ENCODE measurements at places on chromosomes 7 and 10.

- DNase-seq, result peak; percentile 97
These were observed at the start of gene TFAM for GRCh38 chr10:58384999-58385783. Gene TFAM, plus strand, starts transcription at chr10:58385410. Its CDS starts 138 bp downstream, at chr10:58385548.

DNA sequence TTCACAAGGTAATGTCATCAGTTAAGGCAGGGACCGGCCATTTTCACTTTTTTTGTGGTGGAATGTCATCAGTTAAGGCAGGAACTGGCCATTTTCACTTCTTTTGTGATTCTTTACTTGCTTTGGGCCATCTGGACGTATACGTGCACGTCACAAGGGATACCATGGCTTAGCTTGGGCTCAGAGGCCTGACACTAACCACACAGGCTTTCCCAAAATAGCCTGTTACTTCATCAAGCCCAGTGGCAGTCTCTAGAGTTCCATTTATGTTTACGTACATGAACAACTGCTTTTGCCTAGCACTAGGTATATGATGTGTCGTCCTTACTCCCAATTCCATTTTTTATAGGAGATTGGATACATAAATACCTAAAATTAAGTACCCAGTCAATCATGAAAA is 237.9 kb downstream of the C7orf25 start:
- DNase-seq, result no peak

- DNase-seq, result no peak
These were observed 87.1 kb downstream of the EGFR start for GRCh38 chr7:55105952-55106351.

DNA sequence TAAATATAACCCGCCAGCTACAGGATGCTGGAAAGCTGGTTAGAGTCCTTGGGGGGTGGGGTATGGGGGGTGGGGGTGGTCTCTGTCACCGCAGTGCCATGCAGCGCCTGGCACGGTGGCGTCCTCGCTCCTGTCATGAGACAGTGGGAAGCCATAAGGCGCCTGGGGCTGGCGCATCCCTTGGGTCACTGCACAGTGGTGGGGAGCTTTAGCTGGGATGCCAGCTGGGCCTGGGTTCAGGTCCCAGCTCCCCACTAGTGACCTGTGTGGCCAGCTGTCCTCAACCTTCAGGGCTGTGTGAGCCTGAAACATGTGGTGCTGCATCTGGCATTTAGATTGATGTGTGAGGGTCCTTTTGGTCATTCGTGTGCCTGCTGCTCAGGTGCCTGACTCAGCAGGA is 93.9 kb downstream of the BMS1 start:
- DNase-seq, result no peak

DNA sequence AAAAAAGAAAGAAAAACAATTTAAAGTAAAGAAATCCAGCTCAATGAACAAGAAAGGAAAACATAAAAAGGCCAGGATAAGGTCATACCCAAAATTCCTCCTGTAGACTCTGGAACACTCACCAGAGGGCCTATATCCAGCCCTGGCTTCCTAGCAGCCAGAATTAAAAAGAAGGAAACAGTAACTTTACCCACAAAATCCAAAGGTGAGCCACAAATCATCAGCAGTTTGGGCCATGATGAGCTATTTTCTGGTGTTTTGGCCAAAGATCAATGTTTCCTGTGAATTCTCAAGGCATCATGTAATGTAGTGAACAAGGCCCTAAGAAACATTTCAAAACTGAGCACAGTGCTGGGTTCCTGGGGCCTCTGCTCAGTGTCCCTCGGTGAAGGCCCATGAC is 87.8 kb downstream of the LARP4B start:
- no peak for DNase-seq

GRCh38 chr7:74231232-74231590 is 21.4 kb downstream of the LAT2 start:
- DNase-seq, result no peak

DNA sequence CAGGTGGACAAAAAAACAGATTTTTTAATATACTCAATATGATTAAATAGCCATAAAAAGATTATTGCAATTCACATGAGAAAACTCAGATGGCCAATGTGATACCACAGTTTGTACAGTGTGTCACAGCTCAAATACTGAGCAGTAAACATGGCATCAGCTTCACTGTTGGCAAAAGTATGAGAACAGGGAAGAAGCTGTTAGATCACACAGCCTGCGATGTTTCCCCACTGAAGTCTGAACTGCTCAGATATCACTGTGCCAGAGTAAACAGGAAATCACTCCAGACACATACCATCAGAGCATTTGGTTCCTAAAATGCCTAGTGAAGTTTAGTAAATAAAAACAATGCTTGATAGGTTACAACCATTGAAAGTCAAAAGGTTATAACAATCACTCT is 347.8 kb downstream of the ETV1 start:
- no peak for DNase-seq

DNA sequence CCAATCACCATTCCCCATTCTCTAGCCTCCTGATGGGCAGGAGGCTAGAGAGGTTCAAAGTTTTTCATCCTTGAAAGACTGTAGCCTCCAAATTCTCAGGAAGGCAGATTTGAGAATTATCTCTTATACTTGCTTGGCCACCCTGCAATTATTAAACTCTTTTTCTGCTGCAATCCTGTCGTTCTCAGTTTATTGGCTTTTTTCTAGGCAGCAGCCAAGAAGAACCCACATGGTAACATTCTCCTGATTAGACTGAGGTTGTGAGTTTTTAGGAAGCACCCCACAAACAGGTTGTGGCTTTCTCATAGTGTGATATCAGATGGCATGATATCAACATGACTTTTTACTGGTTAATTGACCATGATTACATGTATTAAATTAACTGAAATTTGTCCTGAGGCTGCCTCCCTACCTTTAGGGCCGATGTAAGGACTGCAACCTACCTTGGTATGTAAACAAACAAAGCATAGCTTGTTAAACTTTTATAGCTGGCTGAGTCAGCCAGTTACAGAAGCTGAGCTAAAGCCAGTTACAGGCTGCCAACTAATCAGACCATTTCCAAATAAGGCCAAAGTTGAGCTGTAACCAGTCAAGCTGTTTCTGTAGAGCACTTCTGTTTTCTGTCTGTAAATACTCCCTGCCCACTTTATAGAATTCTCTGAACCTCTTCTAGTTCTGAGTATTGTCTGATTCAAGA is 3.2 kb upstream of the ZNF248 start:
- no peak for DNase-seq

DNA sequence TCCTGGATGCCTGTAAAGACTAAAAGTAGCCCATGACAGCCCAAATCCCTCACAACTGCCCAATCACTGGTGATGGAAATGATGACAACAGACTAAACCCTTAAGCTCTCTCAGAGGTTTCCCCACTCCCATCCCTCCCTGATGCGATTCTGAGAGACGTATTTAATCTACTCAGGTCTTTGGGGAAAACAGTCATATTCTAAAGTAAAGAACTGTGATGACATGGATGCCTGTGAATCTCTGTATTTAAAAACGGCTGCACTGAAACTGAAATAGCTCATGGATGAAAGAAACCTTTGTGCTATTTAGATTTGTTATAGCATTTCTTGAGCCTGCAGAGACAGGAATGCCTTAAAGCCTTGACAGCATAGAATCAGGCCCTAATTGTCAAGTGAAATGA is 28.5 kb downstream of the VPS41 start:
- no peak for DNase-seq

DNA sequence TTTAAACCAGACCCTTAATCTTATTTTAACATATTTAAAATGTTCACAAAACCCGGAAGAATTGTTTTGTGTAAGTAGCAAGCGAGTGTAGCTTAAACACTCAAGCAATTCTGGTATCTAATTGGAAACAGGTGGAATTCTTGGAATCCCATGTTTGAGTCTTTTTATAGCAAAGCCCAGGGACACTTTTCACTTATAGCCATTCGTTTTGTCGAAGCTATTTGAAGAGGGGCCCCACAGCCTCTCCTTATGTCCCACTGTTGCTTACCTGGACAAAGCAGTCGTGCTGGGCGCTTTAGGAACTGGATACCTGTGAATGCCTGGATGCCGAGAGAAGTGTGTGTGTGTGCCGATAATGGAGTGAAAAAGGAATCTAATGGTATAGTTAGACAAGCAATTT is 3.3 kb downstream of the CUX1 start:
- no peak for DNase-seq

- DNase-seq, result no peak
These were observed 317.3 kb downstream of the ADARB2 start for GRCh38 chr10:1419796-1420610.

- DNase-seq, result no peak
These were observed 32.1 kb downstream of the JCAD start for GRCh38 chr10:30027057-30028005.

- no peak for DNase-seq
These were observed 186.8 kb upstream of the AUTS2 start for GRCh38 chr7:69411466-69411865.

DNA sequence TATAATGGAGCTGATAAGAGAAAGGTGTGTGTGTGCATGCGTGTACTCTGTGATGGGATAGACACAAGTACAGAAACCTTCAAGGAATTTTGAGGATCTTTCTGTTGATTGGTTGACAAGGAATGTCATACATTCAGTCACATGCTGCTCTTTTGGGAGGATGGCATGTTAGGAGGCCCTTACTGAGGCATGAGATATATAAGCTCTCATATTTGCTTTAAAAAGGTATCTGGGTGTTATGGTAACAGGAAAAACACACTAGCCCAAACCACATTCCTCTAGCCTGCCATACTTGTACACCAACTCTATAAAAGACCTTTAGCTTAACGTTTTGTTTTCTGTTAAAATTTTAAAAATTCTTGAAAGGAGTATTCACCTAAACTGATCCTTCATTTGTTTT is 72.5 kb upstream of the EGFR start:
- no peak for DNase-seq

GRCh38 chr7:115914951-115915350 is 115.6 kb downstream of the TFEC start:
- DNase-seq, result no peak

DNA sequence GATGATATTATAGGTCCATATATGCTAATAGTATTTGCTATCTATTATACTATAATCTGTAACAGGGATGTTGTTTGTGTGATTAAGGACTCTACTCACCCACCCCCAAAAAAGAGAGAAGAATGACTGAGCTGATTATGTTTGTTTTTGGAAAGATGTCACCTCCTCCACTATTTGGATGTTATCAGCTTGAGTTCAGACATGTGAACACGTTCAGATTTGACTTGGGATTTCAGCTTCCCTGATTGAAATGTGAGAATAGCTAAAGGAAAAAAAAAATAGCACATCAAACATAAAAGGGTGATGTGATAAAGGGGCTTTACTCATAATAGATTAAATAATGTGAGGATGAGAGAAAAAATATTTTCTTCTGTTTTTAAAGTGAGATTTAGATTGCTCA is 81.2 kb downstream of the VTI1A start:
- no peak for DNase-seq

DNA sequence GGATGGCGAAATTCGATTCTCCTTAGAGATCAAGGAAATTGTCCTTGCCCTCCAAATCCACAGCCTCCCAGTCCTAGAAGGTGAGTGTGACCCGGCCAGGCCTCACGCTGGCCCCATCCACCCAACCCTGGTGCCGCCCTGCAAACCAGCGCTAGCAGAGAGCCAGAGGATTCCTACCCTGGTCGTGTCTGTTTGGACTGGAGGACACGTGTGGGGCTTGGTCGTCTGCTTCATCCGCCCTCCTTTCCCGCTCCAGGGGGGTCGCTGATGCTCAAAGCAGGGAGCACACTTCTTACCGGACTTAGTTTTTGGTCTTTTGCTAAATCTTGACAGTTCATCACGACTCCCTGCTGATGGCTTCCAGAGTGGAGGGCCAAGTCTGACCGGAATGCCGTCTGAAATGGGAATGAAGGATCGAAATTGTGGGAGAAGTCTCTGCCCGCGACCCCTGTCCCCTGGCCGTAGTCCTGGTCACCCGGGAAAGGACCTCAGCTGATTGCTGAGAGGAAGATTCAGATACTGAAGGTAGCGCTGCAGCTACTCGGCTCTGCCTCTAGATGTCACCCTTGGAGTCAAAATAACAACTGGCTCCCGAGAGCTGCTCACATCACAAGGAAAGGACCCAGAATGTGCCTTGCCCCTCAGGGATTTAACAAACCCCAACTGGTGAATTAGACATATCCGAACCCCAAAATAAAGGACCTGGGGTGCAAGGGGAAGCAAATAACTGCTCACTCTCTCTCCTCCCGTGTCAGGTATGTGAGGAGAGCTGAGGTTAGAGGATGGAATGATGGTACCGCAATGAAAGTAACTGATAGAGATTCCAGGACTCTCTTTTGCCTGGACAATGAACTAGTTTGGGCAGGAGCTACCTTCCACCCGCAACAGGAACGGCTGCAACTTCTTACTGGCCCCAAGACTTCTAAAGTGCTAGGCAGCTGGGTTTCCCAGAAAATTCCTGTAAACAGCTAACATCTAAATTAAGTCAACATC is 23.5 kb upstream of the ORC5 start:
- no peak for DNase-seq

GRCh38 chr10:8975535-8975934 is 921.0 kb downstream of the GATA3 start:
- DNase-seq, result no peak

GRCh38 chr10:10270126-10271050 is 747.3 kb upstream of the CELF2 start:
- no peak for DNase-seq
